ENCODE measurements at places on chromosomes 3 and 15.

DNA sequence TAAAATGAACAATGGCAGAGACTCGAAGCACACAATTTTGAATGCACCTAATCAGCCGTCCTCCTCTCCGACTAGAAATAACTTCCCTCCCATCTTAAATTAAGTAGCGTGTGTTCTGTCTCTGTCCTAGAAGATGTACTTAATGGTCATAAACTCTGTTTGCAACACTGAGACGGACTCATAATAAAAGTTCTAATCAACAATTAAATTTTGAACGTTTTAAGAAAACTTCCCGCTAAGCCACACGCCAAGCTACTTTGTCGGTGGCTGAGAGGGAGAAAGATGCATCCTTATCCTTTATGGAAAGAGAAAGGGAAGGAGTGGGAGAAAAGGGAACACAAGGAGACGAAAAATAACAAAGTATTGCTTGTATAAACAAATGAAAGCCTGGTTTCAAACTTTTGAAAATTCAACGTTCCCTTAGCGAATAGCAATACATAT is 989 bp downstream of the GNB4 start:
- peaks cover 7% of the 10 kb centered on the region for H3K36me3 ChIP-seq
- peaks cover 79% of the 10 kb centered on the region for H3K27me3 ChIP-seq
- H3K27ac ChIP-seq, result peak overlapping the region; percentile 74
- peak overlapping the region; percentile 83 for H3K4me3 ChIP-seq
- H3K4me1 ChIP-seq, result peaks cover 23% of the 10 kb centered on the region
- DNase-seq, result no peak

DNA sequence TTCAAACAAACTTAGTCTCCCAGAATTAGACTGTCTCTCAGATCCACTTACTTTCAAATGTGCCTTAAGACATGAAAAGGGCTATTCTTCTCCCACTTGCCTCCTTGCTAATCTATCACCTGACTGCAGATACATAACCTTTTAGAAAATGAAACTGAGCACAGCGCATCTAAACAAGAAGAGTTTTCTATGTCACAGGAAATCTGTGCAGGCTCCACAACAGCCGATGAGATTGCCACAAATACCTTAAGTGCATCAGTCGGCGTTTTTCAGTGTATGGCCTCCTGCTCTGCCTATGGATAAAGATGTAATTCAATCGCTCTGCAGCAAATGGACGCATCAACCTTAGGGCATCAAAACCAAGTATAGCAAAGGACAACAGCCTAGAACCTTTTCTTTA is 544.2 kb downstream of the FOXP1 start:
- H3K27ac ChIP-seq, result peak overlapping the region; percentile 37
- H3K36me3 ChIP-seq, result peaks cover 46% of the 10 kb centered on the region
- H3K4me1 ChIP-seq, result peaks cover 27% of the 10 kb centered on the region
- H3K4me3 ChIP-seq, result peak overlapping the region; percentile 0

DNA sequence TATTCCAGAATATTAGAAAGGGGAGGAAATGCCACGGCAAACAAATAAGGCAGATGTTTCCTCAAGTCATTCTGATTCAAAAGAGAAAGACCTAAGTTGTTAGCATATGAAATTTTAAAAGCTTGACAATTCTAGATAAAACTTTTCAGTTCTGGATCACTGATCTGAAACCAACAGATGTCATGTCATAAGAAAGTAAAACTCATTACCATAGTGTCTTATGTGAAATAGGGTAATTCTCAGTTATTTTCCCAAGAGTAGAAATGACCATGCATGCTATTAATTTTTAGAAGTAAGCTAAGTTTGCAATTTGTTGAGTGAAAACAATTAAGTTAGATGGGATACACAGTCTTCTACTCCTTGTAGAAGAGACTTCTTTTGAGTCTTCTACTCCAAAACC is 630.3 kb downstream of the NAALADL2 start:
- H3K27me3 ChIP-seq, result no peaks in the 10 kb centered on the region
- no peaks in the 10 kb centered on the region for H3K36me3 ChIP-seq
- DNase-seq, result no peak
- H3K4me3 ChIP-seq, result no peak overlapping the region
- H3K4me1 ChIP-seq, result no peaks in the 10 kb centered on the region
- H3K27ac ChIP-seq, result no peak overlapping the region

DNA sequence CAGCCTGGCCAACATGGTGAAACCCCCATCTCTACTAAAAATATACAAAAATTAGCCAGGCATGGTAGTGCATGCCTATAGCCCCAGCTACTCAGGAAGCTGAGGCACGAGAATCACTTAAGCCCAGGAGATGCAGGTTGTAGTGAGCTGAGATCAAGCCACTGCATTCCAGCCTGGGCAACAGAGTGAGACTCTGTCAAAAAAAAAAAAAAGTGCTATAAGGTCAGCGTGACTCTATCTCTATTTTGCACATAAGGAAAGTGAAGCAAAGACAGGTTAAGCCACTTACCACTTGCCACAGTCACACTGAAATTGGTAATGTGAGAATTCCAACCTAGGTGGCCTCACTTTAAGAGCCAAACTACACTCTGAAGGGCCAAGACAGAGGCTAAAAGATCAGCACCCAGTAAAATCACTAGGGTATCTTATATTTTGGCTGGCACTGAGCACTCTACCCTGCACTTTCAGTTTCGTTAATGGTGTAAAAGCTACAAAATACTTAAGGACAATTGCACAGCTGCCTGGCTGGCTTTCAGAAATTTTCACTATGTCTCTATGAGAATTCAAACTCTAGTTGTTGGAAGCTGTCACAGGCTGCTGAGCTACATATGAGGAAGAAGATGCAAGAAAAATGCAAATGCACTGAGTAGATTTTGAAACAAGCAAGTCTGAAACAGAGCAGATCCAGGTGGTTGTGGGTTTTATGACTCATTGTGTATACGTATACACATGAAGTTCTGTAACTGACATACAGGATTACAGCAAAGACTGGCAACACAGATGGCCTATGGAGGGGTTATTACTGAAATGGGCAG is 32.7 kb downstream of the TRANK1 start:
- H3K36me3 ChIP-seq, result peaks cover 5% of the 10 kb centered on the region
- H3K4me1 ChIP-seq, result peaks cover 42% of the 10 kb centered on the region
- peak; percentile 67 for DNase-seq
- no peaks in the 10 kb centered on the region for H3K27me3 ChIP-seq

- no peak overlapping the region for H3K27ac ChIP-seq
- H3K27me3 ChIP-seq, result no peaks in the 10 kb centered on the region
- DNase-seq, result no peak
- H3K36me3 ChIP-seq, result peaks cover 67% of the 10 kb centered on the region
- H3K4me3 ChIP-seq, result no peak overlapping the region
- peaks cover 33% of the 10 kb centered on the region for H3K4me1 ChIP-seq
These were observed 8.6 kb downstream of the PARP15 start for GRCh38 chr3:122586098-122586497.

GRCh38 chr3:67123914-67124313 is 125.8 kb downstream of the KBTBD8 start:
- no peak for DNase-seq
- no peak overlapping the region for H3K27ac ChIP-seq
- H3K27me3 ChIP-seq, result peaks cover 8% of the 10 kb centered on the region
- H3K4me1 ChIP-seq, result no peaks in the 10 kb centered on the region
- H3K4me3 ChIP-seq, result no peak overlapping the region

GRCh38 chr3:89787485-89787884 is 680.1 kb downstream of the EPHA3 start:
- no peak overlapping the region for H3K4me3 ChIP-seq
- H3K36me3 ChIP-seq, result no peaks in the 10 kb centered on the region
- DNase-seq, result no peak
- H3K27ac ChIP-seq, result no peak overlapping the region
- no peaks in the 10 kb centered on the region for H3K27me3 ChIP-seq
- H3K4me1 ChIP-seq, result no peaks in the 10 kb centered on the region

- H3K27ac ChIP-seq, result no peak overlapping the region
- DNase-seq, result no peak
- H3K36me3 ChIP-seq, result no peaks in the 10 kb centered on the region
- H3K27me3 ChIP-seq, result peaks cover 24% of the 10 kb centered on the region
- no peaks in the 10 kb centered on the region for H3K4me1 ChIP-seq
These were observed 342.0 kb upstream of the CTDSPL start for GRCh38 chr3:37519661-37520060.

- no peaks in the 10 kb centered on the region for H3K36me3 ChIP-seq
- no peak overlapping the region for H3K4me3 ChIP-seq
- H3K27me3 ChIP-seq, result peaks cover 2% of the 10 kb centered on the region
- no peaks in the 10 kb centered on the region for H3K4me1 ChIP-seq
- no peak overlapping the region for H3K27ac ChIP-seq
These were observed 142.7 kb upstream of the TMCO5A start for GRCh38 chr15:37791693-37792092.

DNA sequence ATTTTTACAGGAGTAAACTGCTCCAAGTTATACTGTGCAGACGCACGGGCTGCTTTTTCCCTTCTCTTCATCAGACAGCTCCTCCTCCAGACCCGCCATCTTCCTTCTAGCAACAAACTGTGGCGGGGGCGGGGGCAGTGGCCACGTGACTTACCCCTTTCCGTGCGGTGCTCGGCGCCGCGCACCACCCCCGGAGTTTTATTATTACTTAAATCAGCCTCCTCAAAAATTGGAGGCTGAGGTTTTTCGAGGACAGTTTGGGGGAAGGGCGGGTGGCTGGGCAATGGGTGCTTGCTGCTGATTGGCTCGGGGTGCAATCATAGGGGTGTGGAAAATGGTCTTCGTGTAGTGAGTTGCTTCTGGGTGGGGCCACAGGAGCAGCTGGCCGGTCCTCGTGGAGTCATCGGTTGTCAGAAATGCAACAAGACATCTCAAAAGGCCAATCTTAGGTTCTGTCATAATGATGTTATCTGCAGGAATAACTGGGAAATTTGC is 77.1 kb upstream of the MFGE8 start:
- no peak overlapping the region for H3K27ac ChIP-seq
- no peak for DNase-seq
- no peaks in the 10 kb centered on the region for H3K36me3 ChIP-seq
- peaks cover 21% of the 10 kb centered on the region for H3K27me3 ChIP-seq
- H3K4me3 ChIP-seq, result no peak overlapping the region
- no peaks in the 10 kb centered on the region for H3K4me1 ChIP-seq

DNA sequence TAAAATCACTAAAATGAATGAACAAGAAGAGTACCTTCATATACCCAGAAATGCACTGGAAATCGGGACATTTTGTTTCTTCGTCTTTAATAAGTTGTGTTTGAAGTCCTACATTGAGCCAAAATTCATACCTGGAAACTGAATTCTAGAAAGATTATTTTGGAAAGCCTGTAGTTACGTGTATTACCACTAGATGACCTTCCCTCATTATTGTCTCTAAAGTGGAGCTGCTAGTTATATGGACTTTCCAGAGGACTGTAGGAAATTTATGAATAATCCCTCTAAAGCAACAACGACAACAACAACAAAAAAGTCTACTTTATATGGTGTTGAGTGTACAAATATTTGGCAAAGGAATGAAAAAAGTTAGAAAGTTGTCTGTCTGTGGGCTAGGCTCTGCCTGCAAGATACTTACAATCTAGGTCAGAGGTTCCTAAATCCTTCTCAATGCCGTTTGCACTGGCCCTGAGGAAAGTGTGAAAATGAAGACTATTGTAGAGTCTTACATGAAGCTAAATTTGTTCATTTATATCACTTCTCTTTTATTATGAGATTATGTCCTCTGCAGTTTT is 234.8 kb upstream of the NR2E3 start:
- H3K36me3 ChIP-seq, result no peaks in the 10 kb centered on the region
- no peak overlapping the region for H3K4me3 ChIP-seq
- peaks cover 21% of the 10 kb centered on the region for H3K27me3 ChIP-seq
- no peaks in the 10 kb centered on the region for H3K4me1 ChIP-seq

Data from activated CD8-positive, alpha-beta memory T cell treated with anti-CD3 and anti-CD28 coated beads, Interleukin-2, amount 10 ng/mL, durations not matched to agents 7 days and 5 days (primary cell).